CD4-positive, alpha-beta T cell treated with Interleukin-4 for 4 hours (primary cell): ENCODE measurements at places on chromosomes 1 and 21.
A peak's percentile ranks its signal among the peaks of the same experiment; 100 is the strongest.

- DNase-seq: no peak
Measured at GRCh38 chr1:157399343-157399983, 152.9 kb downstream of the FCRL5 start.

DNA sequence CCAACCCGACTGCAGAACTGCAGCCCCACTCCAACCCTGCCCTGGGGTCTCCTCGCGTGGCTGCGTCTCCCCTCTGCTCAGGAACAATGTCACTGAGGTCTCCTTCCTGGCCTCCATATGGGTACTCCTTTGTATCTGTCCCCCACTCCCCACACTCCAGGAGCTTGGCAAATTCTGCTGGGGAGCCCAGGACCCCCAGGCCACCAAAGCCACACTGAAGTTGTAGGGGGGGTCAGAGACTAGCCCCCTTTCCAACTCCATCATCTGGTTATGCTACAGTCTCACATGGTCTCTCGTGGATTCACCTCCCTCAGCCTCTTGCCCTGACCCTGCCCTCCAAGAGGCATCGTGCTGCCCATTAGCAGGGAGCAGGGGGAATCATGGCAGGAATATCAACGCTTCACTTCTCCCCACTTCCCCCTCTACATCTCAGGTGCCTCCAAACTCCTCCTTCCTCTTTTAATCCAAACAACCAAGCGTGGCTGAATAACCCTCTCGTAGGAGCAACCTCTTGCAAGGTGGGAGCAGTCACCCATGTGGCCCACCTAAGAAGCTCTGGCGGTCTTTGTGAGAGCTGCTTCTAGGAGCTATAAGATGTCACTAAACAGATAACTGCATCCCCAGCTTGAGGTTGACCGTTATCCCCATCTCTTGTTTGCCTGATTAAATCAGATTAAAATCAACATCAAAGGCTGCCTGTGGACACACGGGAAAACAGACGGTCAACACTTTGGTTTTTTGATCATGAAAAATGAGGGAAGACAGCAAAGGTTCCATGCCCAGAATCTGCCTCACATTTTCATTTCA lies 86.4 kb downstream of the MIS18A start:
- no peak for DNase-seq

GRCh38 chr1:121538943-121539575 lies 354.3 kb downstream of the SRGAP2C start:
- no peak for DNase-seq

DNA sequence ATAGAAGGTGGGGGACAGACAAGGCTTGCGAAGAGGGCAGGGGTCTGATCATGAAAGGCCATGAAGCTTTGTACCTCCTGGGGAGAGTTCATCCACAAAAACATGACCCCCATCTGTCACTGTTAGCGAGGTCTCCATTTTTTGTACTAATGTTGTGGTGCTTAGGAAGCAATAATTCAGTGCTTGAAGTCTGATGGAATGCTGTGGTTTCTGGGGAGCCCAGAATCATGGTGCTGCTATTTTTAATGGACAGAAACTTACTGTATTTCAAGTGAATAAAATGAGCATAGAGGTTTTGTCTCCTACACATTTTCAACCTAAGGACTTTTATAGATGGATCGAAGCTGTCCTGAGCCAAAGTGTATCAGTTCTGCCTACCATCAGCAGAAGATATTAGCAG lies 28.2 kb upstream of the RGL1 start:
- DNase-seq: no peak

- DNase-seq: no peak
Measured at GRCh38 chr1:62237950-62238374, 43.3 kb downstream of the L1TD1 start.

DNA sequence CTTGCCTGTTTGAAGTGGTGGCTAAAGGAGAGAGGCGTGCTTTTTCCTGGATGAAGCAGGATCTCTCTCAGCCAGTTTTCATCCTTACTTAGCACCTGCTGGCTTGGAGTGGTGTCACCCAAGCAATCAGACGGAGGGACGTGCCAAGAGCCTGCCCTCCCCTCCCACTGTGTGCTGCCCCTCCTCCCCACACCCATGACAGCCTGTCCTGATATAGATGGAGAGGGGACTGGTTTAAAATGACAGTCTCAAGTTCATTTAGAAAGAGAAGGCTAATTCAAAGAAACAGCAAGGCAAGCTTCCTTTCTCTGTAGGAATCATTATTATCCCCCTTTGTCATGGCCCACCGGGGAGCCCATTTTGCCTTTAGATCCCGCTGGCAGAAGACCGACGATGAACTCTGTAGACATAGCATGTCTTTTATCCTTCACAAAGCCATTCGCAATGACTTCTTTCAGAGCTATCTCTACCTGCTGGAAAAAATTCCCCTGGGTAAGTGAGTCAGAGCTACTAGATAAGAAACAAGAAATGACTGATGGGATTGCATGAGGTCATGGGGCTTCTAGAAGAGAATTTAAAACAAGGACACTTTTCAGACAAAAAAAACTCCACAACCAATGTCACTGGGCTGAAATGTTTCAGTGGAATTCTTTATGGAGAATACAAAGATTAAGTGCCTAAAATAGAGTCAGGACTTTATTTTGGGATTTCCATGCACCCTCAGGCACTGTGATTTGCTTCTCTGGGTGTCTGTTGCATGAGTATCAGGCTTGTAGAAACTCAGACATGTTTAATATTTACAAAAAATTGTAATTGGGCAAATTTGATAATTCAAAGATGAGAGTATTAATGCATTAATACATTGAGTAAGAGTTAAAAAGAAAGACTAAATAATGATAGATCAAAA lies at the start of gene NTMT2:
NTMT2 (plus strand) TSS at position 190 of the 907 bp plus-strand sequence; CDS start at position 339, 149 bp downstream.
- DNase-seq: no peak

DNA sequence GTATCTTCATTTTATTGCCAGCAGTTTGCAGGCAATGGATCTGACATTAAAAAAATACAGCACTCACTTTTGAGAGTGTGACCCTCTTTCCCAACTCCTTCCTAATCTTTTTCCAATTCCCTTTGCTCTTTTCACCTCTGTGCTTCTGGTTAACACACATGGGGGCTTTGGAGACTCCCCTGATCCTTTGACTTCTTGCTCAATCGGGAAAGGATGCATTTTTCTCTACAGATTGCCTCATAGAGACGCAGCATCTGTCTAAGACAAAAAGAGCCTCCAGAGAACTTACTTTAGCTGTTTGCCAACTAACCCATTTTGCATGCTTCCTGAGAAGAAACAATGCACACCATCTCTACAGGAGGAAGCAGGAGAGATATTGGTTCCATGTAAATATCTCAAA lies 378.3 kb downstream of the PBX1 start:
- no peak for DNase-seq

DNA sequence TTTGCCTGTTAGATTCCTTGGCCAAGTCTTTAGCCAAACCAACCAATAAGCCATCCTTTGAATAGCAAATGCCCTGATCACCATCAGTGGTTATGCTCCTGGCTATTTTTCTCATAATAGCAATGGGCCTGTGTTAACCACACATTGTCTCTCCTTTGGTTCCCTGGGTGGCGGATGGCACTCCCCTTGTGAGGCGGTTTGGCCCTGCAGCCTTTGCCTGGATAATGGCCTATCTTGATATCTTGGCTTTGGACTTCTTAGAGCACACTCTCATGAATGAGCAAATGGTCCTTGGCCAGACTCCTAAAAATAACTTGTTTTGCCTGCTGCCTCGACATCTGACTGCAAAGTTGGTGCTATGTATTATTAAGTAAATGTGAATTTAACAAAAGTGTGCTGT lies 22.4 kb upstream of the ZBTB18 start:
- DNase-seq: no peak

- DNase-seq: no peak
Measured at GRCh38 chr1:192201303-192201702, 43.0 kb downstream of the RGS18 start.

DNA sequence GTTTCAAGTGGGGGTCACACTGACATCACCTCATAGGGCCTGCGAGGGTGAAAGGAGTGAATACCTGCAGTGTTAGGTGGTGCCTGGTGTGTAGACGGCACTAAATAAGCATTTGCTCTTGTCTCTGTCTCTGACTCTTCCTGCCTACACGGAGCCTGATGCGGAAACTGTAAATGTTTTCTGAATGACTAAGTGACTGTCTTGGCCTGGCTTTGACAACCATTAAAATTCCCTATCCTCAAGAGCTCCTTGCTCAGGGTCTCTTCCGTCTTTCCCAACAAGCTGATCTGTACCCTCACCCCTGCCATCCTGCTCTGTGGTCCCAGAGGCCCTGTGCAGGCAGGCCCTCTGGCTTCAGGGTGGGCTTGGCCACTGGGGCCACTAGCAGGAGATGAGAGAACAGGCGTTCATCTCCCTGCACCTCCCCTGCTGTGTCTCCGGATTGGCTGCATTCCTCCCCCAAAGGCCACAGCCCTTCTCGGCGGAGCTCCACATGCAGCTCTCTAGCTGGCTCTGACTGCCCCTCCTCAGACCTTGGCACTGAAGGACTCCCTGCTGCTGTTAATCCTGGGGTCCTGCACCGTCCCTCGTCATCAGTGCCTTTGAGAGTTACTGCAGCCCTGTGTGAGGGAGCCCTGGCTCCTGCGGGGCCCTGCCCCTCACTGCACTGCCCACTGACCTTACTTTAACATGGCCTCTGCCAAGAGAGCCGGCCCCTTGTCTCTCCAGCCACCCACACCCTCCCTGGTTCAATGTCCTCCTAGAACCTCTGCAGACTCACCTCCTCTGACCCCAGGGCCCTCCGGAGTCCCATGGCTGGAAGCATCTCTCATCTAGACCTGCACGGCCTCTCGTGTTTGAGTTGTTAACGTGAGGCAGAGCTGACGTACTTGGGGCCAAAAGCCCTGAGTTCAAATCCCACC lies 211.1 kb downstream of the MATN1 start:
- DNase-seq: no peak

GRCh38 chr21:20783611-20784010 lies 214.6 kb upstream of the NCAM2 start:
- DNase-seq: no peak

- DNase-seq: no peak
Measured at GRCh38 chr1:167083066-167083665, 7.0 kb downstream of the GPA33 start.

DNA sequence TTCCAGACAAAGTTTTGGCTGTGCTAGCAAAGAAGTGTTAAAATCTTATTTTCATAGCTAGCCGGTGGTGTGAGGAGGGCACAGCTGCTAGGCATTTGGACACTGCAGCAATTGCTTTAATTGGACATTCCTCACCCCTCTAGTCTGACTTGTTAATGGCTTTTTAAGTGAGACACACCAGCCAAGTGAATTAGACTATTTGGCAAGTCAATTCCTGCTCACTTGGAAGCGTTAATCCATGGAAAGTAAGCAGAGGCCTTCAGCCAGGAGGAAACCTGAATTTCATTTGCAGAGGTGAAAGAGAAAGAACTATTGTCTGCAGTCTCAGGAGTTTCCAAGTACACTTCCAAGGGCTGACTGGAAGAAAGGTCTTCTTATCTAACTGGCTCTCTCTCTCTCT lies 175.7 kb downstream of the ST6GALNAC3 start:
- DNase-seq: no peak

DNA sequence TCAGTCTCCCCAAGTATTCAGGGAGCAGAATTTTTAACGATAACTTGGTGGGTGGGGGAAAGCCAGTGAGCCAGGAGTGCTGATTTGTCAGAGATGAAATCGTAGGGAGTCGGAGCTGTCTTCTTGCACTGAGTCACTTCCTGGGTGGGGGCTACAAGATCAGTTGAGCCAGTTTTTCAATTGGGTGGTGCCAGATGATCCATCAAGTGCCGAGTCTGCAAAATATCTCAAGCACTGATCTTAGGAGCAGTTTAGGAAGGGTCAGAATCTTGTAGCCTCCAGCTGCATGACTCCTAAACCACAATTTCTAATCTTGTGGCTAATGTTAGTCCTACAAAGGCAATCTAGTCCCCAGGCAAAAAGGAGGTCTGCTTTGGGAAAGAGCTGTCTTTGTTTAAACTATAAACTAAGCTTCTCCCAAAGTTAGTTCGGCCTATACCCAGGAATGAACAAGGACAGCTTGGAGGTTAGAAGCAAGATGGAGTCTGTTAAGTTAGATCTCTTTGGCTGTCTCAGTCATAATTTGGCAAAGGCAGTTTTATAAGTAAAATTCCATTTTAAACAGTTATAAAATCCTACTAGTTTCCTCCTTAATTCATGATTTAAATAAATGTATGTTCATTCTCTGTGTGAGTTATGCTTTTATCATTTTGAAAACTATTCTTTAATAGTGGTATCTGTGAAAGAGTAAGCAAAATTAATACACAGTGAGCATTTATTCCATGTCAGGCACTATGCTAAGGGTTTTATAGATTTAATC lies 51.7 kb downstream of the SLC16A1 start:
- peak; percentile 38 for DNase-seq

DNA sequence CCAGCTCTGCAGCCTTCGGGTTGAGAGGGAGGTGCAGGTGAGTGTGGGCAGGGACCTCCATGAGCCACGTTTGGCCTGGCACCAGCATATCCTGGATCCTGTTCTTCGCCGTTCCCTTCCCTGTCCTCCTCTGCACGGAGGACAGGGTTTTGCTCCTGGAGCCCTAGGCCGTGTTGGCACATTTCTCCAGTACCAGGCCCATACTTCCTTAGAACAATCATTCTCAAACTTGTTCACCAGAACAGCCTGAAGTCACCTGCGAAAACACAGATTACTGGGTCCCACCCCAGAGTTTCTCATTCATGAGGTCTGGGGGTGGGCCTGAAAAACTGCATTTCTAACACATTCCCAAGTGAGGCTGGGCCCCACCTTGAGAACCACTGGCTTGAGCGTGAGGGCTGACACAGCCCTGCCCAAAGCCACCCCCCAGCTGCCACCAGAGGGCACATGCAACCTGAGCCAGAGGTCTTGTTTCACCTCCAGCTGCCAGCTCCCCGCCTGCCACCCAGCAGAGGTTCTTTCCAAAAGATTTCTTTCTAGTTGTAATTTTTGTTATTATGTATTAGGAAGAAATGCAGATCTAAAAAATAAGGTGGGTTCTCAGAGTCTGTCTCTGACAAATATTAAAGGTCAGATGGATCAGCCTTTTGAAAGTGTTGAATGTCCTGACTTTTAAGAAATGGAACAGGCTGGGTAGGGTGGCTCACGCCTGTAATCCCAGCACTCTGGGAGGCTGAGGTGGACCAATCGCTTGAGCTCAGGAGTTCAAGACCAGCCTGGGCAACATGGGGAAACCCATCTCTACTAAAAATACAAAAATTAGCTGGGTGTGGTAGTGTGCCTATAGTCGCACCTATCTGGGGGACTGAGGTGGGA lies 39.6 kb upstream of the LDLRAP1 start:
- peak; percentile 57 for DNase-seq

- DNase-seq: peak; percentile 32
Measured at GRCh38 chr1:8113262-8114220, 87.4 kb upstream of the ERRFI1 start.

- no peak for DNase-seq
Measured at GRCh38 chr1:232059726-232060374, 433.3 kb downstream of the DISC1 start.

DNA sequence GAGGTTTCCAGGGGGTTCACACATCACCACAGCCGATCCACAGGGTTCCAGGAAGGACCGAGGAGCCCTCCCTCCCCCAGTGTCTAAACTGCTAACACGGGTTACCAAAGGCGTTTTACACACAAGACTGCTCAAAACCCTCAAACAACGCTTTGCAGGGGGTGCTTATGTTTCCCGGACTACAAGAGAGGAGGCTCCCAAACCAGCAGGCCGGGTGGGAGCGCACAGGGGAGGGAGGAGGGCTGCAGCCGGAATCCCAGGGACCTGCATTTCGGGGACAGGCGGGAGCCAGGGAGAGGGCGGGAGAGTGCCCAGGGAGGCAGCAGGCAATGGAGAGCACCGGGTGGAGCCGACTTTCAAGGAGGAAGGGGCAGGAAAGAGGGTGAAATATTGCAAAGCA lies 50.8 kb downstream of the ACBD3 start:
- DNase-seq: no peak
